ENCODE measurements at places on chromosomes 3 and 15. TPM values are rescaled to one million over a fixed set of nuclear protein-coding genes. Genes with fewer than 3 reads are reported as not detected.

The PYDC2 gene
- not detected for total RNA-seq

The SATB1 gene
- total RNA-seq: 0.31 TPM

The GLT8D1 gene
- total RNA-seq: 51.3 TPM

The GATA2 gene
- 74.6 TPM for total RNA-seq

The PLA2G4D gene
- not detected for total RNA-seq

The STRA6 gene
- 1.1 TPM for total RNA-seq

The HTD2 gene
- total RNA-seq: 7.9 TPM

The SYNM gene
- total RNA-seq: 38.9 TPM

The SLC38A3 gene
- total RNA-seq: 6.0 TPM

GRCh38 chr3:21599890-21600289 is 151.1 kb downstream of the ZNF385D start:
- DNase-seq: no peak

- peak; percentile 35 for DNase-seq
These were observed 2.1 kb upstream of the USP3 start for GRCh38 chr15:63502137-63502766.

DNA sequence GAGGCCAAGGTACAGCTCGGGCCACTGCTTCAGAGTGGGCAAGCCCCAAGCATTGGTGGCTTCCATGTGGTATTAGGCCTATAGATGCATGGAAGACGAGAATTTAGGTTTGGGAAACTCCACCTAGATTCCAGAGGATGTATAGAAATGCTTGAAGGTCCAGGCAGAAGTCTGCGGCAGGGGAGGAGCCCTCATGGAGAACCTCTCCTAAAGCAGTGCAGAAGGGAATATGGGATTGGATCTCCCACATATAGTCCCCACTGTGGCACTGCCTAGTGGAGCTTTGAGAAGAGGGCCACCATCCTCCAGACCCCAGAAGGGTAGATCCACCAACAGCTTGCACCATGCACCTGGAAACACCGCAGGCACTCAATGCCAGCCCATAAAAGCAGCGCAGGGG is 48.1 kb upstream of the XXYLT1 start:
- DNase-seq: no peak

DNA sequence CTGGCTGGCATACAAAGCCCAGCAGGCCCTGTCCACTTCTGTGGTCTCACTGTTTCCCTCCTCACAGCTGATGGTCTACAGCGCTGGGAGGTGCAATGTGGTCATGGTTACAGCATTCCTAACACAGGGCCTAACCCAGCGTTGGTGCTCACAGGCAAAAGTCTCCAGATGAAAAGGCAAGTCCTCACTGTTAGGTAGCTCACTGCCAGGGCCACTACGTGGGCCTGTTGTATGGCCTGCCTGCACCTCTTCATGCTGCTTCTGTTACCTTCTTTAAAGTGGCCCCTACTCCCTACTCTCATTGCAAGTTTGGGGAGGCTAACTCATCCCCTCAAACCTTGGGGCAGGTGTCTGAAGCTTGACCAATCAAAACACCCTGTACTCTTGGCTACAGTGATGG is 31.3 kb downstream of the CCDC13 start:
- no peak for DNase-seq

GRCh38 chr3:102069211-102069662 is 219.9 kb downstream of the NFKBIZ start:
- no peak for DNase-seq

GRCh38 chr15:98405013-98405412 is 243.3 kb upstream of the IGF1R start:
- DNase-seq: no peak

GRCh38 chr15:63715818-63716217 is 117.9 kb downstream of the HERC1 start:
- DNase-seq: no peak

GRCh38 chr3:111473550-111473949 is 68.4 kb upstream of the CD96 start:
- no peak for DNase-seq

DNA sequence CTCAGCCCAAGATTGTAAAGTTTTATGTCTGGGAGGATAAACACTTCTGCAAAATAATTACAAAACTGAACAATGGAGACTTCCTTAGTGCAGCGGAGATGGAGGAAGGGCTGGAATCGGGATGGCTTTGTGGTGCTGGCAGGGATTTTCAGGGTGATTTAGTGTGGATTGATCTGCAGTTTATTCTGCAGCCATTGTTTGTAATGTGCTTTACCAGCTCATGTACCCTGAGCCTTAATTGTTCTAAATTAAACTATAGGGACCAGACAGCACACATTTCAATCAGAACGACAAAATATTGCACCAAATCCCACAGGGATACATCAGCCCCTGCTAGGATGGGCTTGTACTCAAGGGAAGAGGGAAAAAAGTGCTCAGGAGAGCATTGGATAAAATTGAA is 103.2 kb upstream of the ONECUT1 start:
- DNase-seq: no peak

- DNase-seq: no peak
These were observed 963.5 kb downstream of the NTRK3 start for GRCh38 chr15:87293031-87293430.

DNA sequence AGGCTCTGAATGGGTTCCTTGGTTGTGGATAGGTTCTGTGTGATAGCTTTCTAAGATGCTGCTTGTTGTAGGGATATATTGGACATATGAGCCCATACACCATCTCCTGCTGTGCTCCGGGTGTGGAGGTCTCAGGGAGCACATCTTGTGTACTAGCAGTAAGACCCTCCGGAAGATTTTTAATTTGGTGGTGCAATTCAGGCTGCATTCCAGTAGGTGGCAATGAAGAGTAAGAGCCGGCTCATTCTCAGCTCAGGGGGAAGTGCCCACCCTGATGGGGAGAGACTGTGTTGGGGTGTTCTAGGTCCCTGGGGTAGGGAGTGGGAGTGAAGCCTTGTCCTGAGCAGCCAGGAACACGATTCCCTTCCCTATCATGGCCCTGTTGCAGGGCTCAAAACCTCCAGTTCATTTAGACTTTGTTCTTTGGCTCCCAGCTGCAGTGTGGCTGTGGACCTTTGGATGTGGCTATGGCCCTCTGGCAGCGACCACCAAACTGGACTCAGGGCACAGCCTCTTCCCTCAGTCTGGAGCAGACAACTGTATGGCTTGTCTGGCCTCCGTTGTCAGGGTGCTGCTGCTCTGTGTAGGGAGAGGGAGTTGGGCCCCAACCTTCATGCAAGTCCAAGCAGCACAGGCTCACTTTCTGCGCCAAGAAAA is 104.7 kb downstream of the UNC13C start:
- DNase-seq: peak; percentile 18

DNA sequence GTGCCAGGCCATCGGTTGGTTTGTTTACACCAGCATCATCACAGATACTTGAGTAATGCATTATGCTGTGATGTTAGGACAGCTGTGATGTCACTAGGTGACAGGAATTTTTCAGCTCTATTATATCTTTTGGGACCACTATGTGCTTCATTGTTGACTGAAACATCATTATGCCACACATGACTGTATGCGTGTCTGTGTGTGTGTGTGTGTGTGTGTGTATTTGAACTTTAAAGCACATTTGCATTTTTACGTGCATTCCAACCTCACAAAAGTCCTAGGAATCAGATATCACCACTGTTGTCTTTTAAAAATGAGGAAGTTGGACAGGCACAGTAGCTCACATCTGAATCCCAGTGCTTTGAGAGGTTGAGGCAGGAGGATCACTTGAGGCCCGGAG is 223.0 kb downstream of the TBL1XR1 start:
- DNase-seq: no peak

DNA sequence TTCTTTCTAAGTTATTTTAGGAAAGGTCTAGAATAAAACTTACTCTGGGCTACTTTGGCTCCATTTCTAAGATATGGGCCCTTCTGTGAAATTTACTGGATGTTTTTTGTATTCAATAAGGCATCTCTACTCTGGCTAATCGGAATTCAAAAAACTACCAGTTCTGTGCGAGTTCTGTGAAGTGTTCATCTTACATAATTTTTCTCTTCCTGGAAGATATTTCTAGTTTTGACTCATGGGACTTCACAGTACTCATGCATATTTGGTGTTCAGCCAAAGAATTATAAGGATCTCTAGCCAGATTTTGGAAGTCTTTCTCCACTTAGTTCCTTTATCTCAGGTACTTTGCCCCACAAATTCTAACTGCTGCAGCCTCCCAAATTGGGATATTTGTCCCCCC is 46.4 kb upstream of the MBNL1 start:
- DNase-seq: no peak

DNA sequence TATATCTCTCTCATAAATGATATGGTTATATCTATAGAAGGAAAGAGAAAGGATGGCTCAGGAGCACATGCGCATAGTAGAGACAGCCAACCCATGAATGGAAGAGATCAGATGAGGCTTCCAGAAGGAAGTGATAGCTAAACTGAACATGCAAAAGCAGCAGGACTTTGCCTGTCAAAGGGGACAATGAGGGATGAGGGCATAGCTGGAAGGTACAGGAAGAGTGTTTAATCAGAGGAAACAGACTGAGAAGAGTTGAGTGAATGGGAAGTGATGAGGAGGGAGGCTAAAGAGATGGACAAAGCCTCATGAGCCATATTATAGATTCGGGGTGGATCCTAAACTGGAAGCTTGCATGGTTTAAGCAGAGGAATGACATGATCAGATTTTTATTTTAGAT is 26.5 kb upstream of the VEPH1 start:
- no peak for DNase-seq

- no peak for DNase-seq
These were observed 691 bp downstream of the SENP7 start for GRCh38 chr3:101512396-101512645.

DNA sequence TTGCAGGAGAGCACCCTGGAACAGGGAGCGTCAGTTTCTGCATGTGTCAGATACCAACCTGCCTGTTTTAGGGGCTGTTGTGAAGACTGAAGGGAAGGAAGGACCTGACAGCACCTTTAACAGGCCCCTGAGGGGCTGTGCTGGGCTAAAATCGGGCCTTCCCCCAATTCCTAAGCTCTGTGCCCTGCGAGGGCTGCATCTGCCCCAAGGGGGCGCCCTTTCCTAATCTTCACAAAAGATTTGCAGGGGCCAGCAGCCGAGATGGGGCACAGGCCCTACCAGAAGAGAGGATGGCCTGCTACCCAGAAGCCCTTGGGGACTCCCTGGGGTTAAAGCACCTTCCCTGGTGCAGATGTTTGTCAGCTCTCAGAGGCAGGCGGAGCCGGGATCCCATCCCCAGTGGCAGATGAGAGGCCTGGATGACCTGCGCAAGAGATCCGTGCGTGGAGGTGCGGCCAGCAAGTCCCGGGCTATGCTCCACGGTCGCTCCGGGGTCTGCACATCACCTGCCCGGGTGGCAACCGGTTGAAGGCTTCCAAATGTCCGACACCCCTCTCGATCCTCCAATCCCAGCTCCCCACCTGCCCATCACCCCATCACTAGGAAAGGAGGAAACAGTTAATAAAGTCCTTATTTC is 53.6 kb downstream of the RHCG start:
- DNase-seq: peak; percentile 5

DNA sequence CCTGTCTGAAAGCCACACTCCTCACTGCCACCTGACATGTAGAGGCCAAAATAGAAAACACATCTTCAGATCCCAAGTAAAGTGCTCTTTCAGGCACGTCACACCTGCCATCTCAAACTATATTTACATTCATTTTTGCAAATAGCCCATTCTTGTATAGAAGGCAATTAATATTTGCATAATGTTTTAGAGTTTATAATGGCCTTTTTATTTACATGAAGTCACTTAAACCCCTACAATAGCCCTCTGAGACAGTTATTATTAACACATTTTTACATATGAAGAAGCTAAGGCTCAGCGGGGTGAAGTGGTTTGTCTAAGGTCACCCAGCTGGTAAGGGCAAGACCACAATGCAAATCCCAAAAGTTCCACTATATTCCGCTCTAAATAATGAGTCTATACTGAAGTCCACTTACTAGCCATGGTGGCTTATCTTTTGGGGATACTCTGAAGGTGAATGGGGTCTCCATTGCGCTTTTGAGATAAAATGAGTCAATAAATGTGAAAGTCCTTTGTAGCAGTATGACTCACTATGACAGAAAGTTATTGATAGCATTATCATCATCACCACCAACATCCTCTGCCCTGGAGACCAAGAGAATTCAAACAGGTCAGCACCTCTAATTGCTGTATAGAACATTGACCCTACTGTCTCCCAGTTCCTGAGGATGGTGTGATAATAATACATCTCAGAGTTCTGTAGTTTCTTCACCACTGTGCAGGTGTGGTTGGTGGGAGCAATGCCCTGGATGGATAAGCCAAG is 155.9 kb upstream of the BCL6 start:
- no peak for DNase-seq

GRCh38 chr15:47773143-47773542 is 55.8 kb downstream of the SEMA6D start:
- no peak for DNase-seq

DNA sequence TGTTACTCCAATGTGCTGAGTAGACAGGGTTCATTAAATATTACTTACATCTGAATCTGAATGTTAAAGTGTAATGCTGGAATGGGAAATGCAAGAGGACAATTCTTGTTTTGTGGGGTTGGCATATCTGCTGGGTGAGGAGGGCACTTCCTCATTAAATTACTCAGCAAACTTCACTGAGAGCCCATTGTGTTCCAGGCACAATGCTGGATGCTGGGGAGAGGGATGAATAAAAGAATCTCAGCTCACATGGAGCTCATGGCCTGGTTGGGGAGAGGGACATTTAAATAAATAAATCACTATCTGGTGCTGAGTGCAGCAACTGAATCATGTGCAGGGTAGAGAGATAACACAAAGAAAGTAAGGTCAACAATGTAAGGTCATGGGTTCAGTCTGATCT is 199.2 kb upstream of the CFAP20DC start:
- no peak for DNase-seq

DNA sequence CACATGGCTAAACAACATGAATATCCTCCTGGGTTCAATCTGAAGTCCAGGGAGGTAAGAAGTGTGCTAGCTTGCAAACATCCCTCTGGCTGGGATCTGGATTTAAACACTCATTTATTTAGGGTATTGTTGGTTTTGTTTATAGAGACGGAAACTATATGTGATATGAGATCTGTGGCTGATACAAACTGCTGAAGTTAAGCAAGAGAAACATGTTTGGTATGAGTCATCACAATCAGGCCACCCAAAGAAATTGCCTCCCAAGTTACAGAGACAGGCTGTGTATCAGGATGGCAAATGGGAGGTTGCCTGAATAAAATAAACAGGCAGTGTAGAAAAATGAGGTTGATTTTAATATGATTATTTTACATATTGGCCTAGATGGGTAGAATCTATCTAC is 562.1 kb downstream of the IGSF11 start:
- no peak for DNase-seq

- no peak for DNase-seq
These were observed 10.4 kb downstream of the PLA2G4E start for GRCh38 chr15:42010434-42010833.

DNA sequence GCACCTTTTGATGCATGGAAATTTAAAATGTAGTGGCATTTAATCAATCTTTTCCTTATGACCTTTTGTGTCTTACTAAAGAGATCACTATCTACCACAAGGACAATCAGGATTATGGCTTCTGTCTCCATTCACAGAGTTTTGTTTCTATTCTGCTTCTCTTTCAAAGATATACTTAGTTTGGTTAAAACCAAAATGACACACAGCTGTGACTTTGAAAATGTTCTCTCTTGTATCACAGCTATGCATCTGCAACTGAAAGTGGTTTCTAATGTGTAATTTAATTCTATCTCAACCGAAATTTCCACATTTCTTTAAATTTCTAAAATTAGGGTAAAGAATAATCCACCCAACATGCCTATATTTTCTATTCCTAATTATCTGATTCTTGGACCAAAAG is 27.7 kb downstream of the HLTF start:
- no peak for DNase-seq

All from Panc1 (cell line).